Activated T-helper 2 cell treated with anti-CD3 and anti-CD28 coated beads, Interferon-gamma antibody, Interleukin-2, Interleukin-4, amounts not matched to agents 10 μg/mL and 5 μg/mL and 100 μg/mL, durations not matched to agents 14 hours and 24 hours and 36 hours (primary cell): ENCODE measurements at places on chromosomes 2 and 18. TPM values are rescaled to one million over a fixed set of nuclear protein-coding genes. Genes with fewer than 3 reads are reported as not detected.

GRCh38 chr18:28178720-28179119 is 1.8 kb upstream of the CDH2 start:
- no peak for DNase-seq
- no peak overlapping the region for H3K27ac ChIP-seq
- peak overlapping the region; percentile 55 for H3K4me3 ChIP-seq

- no peaks in the 10 kb centered on the region for H3K36me3 ChIP-seq
- no peak for DNase-seq
- no peaks in the 10 kb centered on the region for H3K27me3 ChIP-seq
- no peak overlapping the region for H3K27ac ChIP-seq
- H3K4me3 ChIP-seq = no peak overlapping the region
- no peaks in the 10 kb centered on the region for H3K4me1 ChIP-seq
Observed at GRCh38 chr18:29171892-29172755, 995.2 kb upstream of the CDH2 start.

Gene IL36RN
- not detected in 2 replicates for total RNA-seq

Gene SIX2
- total RNA-seq = not detected in 2 replicates
